Fibroblast of skin of right biceps (primary cell): ENCODE measurements at places on chromosomes 6 and 20.
A peak's percentile ranks its signal among the peaks of the same experiment; 100 is the strongest.

- DNase-seq: no peak
These were observed 116.2 kb upstream of the SNX9 start for GRCh38 chr6:157706883-157707282.

DNA sequence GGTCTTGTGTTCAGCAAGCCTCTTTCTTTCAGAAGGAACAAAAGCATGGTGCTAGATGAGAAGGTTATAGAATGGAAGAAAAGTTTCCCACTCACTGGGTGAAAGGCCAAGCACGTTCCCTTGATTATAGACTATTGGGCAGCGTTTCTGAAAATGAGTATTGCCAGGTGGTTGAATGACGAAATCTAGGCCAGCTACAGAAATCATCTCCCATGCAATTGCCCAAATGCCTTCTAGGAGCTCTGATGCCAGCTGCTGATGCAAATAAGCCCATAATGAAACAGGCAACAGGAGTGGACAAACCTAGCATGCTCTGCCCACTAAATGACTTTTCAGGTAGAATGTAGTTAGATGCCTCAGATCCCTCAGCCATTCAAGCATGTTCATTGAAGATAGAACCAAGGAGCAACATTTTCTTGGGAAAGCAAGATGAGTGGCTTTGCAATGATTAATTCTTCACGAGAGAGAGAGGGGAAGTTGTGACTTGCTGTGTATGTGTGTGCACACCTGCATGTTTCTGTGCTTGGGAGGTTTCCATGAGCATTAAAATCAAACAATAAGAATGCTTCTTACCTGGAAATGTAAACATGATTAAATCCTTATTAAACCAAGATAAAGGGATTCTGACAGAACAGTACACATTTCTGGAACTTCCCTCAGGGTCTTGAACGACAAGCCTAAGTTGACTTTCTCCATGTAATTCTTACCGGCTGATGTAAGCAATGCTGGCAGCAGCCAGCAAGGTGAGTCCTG is 43.6 kb downstream of the ADTRP start:
- DNase-seq: no peak

GRCh38 chr6:90495216-90495817 is 91.6 kb downstream of the MAP3K7 start:
- no peak for DNase-seq

DNA sequence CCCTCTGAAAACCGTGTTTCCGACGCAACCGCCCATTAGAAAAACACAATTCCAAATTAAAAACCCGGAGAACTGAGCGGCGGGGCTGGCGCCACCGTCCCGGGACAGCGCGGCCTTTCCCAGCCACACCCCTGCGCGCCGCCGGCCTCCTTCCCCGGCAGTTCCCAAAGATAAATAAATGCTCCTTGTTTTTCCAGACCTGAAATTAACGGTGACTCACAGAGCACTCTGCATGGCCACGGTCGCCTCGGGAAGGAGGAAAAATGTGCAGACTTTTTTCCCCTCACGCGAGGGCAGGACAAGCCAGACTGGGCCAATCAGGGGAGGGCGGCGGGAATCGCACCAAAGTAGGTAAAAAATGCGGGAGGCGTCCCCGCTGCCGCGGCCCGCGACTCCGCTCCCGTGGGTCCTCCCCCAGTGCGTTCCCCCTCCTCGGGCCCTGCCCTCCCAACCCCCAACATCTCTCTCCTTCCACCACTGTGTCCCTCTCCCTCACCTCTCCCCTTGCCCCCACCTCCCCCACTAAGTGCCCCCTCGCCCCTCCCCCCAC is 828 bp upstream of the DSTN start:
- peak; percentile 100 for DNase-seq

DNA sequence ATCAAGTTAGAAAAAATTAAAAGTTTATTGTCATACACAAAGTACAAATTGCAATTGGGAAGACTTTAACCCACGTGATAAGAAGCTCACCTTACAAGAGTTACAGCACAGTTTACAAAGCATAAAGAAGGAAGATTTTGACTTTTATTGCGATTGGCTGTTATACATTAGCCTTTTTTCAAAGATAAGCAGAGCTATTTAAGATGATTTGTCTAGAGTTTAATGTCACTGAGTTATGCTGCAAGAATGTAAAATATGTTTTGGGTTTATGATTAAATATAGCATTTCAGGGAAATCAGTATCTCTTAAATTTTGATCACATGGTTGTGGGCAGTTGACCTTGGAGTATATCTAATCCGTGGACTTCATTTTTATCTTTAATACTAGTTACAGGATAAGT is 664.2 kb upstream of the PTCHD4 start:
- peak; percentile 62 for DNase-seq
